ENCODE measurements at places on chromosomes 4 and X.

- no peak for DNase-seq
These were observed 245.2 kb upstream of the FSTL5 start for GRCh38 chr4:162409048-162409447.

GRCh38 chr4:73763877-73764276, 23.5 kb downstream of the CXCL8 start:
- DNase-seq: no peak

DNA sequence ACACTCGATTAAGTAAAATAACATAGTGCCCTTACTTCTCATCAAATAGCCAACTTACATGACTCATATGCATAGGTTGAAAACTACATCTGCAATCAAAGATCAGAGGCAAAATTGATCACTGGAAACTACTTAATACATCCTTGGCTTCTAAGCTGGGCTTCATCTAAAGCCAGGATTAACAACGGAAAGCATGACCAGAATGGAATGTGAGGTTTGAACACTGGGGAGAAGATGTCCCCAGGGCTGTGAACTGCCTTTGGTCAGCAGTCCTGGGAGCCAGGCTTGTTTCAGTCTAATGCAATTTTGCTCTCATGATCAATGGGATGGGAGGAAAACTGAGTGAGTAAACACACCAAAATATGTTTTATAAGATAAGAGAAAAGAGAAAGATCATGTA, 192.5 kb upstream of the TTC29 start:
- no peak for DNase-seq

DNA sequence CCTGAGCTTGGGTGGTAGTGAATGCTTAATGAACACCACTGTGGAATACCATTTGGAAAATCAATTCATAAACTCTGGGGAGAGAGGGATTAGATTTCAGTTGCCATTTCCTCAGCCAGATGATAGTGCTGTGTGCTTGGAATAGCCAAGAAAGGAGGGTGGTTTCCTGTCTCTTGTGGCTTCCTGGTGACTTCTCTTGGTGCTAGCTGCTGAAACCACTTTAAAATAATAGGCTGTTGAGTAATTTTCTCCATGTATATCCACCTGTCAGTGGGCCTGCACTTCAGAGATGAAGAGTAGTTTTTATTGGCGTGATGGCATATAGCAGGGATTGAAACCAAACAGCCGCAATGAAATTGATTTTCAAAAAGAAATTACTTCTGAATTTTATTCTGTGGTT, 11.8 kb downstream of the EDA start:
- DNase-seq: no peak

DNA sequence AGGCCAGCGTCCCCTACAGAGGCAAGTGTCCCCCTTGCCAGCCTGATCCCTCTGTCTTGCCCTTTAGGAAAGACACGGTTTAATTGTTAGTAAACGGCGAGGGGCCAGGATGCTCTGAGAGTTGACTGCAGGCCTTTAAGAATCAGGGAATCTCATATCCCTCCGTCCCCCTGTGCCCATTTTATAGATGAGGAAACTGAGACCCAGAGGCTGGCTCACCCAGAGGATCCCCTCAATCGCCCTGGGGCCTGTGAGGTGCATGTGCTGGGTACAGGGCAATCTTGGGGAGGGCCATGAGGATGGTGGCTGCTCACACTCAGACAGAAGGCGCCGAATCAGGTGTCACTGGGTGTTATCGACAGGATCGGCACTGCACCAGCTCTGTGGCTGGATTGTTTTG, 575 bp downstream of the ZNF185 start:
- DNase-seq: no peak

GRCh38 chrX:50072110-50072509, 128.7 kb downstream of the AKAP4 start:
- no peak for DNase-seq

DNA sequence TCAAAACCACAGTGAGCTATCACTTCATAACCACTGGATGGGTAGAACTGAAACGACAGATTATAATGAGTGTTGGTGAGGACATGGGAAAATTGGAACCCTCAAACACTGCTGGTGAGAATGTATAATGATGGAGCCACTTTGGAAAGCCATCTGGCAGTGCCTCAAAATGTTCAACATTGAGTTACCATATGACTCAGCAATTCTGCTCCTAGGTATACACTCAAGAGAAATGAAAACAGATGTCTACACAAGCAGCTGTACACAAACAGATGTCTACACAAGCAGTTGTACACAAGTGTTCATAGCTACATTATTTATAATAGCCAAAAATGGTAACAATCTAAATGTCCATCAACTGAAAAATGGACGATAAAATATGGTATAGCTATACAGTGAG, 143.9 kb downstream of the PDGFRA start:
- no peak for DNase-seq

DNA sequence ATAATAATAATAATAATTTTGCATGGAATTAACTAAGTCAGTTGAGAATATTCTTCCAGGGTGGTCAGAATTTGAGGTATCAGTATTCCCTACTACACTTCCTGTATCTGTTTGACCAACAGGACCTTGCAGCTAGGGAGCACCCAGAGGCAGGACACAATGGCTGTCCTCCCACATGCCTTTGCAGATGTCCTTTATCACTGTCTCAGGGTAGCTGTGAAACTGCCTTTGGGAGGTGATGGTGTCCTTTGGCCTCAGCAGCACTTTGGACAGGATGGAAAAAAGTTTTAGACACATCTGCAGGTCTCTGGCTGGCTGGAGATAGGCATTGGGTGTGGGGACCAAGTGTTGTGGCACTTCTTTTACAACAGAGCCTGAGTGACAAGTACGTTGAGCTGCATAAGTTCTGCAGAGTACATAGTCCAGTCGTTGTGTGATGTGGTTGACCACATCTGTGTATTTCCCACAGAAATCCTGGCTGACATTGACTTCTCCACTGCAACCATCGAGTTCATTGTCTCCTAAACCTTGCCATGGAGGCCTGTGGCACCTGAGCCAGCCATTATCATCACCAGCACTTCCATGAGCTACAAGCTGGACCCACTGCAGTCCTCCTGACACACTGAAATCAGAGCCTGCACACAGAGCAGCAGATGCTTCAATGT, 19.1 kb upstream of the UBA6 start:
- no peak for DNase-seq

DNA sequence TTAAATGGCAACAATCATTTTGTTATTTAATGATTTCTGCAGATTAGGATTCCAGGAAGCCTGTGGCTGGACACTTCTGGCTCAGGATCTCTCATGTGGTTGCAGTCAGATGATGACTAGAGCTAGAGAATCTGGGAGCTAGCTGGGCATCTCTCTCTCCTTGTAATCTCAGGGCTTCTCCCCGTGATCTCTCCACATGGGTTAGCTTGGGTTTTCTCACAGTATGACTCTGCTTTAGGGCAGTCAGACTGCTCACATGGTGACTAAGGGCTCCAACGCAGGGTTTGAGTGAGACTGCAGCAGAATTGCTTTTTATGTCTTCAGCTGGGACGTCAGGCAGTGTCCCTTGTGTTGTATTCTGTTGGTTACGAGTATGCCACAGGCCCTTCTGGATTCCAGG, 361.4 kb downstream of the CBLL2 start:
- DNase-seq: no peak

- DNase-seq: no peak
These were observed 44.5 kb upstream of the RASGEF1B start for GRCh38 chr4:81516241-81516640.

DNA sequence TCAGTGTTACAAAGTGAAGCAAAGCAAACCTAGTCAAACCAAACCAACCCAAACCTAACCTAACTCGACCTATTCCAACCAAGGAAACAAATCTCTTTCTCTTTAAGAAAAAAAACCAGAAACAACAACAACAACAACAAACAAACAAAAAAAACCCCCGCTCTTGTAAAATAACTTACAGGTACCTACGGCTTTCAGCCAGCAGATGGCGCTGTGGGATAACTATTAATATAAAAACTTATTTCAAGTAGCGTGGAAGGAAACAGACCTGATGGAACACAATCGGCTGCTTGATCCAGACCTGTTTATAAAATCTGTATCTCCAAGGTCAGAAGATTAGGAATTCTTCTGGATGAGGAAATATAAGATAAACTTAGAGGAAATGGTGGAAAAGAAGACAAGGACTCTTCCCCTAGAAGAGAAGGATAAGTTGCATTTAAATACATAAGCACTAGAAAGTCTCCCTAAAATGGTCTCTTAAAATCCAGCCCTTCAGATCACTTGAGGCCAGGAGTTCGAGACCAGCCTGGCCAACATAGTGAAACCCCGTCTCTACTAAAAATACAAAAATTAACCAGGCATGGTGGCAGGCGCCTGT, 34.4 kb upstream of the CDKL5 start:
- peak; percentile 36 for DNase-seq

DNA sequence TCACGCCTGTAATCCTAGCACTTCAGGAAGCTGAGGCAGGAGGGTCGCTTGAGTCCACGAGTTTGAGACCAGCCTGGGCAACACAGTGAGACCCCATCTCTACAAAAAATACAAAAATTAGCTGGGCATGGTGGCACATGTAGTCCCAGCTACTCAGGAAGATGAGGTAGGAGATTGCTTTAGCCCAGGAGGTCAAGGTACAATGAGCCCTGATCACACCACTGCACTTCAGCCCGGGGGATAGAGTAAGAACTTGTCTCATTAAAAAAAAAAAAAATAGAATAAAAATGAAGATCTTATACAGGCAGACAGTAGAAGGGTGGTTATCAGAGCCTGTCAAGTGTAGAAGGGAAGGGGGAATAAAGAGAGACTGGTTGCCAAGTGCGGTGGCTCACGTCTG, 116.9 kb downstream of the PDS5A start:
- no peak for DNase-seq

DNA sequence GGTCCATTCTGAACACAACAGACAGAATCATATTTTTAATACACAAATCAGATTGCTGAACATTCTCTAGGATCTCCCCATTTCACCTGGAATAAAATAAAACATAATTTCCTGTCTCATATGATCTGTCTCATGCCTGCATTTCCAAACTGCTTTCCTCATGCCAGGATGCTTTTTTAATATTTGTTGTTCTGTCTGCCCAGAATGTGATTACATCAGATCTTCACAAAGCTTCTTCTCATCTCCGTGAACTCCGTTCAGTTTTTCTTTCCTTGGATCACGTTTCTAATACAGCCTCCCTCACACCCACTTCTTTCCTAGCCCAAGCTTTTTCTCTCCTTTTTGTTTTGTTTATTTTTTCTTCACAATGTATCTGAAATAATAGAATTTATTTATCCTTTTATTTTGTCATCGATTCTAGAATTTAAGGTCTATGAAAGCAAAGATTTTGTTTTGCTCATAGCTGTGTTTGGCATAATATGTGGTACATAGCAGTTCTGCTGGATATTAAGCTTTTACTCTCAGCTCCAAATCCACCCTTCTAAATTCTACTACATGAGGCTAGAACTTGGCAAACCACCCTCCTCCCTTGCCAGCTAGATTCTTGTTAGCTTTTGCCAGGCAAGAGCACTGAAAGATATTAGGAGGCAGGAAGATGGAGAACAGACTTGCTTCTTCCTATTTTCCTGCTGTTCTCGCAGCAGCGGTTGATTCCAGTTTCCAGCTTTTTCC, 165.5 kb upstream of the SLIT2 start:
- no peak for DNase-seq

DNA sequence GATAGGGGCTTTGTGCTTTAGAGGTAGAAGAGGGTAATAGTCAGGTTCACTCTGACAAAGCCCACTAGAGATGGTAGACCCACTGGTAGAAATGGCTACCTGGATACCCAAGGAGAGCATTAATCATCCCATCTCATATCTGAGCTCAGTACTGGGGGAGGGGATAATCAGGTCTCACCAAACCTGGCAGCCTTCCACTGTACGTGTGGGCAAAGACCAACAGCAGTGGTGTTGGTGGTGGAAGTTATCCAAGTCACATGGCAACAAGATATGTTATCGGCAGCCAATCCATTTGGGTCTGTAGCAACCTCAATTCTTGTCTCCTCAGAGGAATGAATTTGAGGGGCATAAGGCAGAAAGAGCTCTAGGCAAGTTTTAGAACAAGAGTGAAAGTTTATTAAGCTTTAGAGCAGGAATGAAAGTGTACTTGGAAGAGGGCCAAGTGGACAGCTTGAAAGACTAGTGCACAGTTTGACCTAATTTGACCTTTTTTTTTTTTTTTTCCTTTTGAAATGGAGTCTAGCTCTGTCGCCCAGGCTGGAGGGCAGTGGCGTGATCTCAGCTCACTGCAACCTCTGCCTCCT, 67.0 kb upstream of the CXCL13 start:
- DNase-seq: no peak

GRCh38 chr4:82758701-82759685, 39.6 kb downstream of the SCD5 start:
- no peak for DNase-seq

DNA sequence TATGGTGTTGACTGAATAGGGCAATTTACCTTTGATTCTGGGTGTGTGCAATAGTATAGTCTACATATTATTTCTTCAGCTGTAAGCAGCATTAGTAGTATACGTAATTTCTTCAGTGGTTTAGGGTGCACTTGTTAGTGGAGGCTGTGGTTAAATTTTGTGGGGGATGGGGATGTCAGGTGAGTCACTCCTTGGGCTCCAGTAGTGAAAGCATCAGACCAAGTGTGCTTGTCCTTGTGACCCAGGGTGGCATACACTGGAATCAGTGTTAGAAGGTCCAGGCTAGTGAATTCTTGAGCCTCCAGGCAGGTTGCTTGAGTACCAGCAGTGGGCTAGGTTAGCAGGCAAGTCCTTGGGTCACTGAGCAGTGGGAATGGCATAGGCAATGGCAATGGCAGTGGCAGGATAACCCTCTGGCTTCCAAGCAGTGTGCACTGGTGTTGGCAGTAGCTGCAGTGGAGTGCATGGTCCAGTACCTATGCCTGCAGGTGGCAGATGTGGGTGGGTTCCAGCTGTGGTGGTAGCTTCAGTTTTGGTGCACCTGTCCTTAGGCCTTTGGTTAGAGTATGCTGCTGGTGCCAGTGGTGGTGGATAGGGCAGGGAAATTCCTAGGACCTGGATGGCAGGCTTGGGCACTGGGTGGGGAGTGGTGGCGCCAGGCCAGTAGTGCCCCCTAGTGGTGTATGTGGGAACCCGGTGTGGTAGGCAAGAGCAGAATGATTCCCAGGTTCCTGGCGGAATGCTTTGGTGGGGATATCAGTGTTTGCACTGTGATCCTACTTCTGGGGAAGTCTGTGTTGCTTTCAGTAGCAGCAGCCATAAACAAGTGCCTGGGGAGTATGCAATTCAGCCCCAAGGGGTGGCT, 531.0 kb downstream of the SMARCA1 start:
- no peak for DNase-seq
